ENCODE measurements at places on chromosomes 5 and 9.
A peak's percentile ranks its signal among the peaks of the same experiment; 100 is the strongest.

DNA sequence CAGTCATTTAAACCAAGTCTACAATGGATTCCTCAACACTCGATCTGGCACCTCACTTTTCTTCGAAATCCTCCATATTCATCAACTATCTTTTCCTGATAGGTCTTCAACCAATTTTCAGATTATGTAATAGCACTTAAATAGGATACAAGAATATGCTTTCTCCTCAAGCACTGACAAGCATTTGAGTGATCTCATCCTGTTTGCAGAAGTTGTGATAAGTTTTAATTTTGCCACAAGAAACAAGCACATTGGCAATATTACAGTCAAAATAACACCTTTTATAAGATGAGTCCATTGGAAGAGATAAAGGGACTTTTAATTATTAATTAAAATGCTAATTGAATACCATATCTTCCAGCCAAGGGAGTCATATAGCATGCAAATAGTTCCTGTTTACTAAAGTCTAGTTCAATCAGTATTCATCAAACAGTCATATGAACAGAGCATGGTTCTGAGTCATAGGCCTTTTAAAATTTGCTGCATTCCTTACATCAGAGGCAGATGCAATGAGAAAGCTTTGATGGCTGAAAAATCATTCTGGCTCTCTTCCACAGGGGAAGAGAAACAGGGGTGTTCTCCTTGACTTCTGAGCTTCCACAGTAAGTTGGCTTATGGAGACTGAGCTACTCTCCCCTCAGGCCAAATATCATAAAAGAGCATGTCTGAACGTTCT is 32.7 kb upstream of the ZCCHC9 start:
- no peak for DNase-seq

GRCh38 chr9:95514342-95514741 is 2.4 kb downstream of the PTCH1 start:
- DNase-seq = no peak

GRCh38 chr5:113039229-113039933 is 62.8 kb downstream of the DCP2 start:
- peak; percentile 38 for DNase-seq

- DNase-seq = peak; percentile 54
Measured at GRCh38 chr5:72166070-72166979, 59.0 kb downstream of the MAP1B start.

GRCh38 chr9:124037790-124038189 is 26.2 kb downstream of the LHX2 start:
- no peak for DNase-seq

GRCh38 chr9:134364391-134365114 is 38.3 kb downstream of the RXRA start:
- DNase-seq = no peak

DNA sequence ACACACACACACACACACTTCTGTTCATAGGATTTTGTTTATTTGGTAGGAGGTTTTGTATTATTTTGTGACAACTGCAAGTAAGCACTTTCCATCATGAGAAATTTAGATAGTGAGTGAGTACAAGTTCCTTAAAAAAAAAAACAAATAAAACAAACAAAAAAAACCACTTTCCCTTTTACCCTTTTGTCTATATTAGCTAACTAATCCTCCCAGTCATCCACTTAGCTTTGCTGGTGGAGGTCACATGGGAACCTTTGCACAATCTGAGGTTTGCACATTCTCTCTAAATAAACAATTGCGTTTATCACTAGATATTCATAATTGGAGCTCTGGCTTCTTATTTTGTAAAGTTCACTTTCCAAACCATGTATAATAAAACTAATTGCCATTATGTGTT is 6.8 kb downstream of the ITGA1 start:
- DNase-seq = no peak

DNA sequence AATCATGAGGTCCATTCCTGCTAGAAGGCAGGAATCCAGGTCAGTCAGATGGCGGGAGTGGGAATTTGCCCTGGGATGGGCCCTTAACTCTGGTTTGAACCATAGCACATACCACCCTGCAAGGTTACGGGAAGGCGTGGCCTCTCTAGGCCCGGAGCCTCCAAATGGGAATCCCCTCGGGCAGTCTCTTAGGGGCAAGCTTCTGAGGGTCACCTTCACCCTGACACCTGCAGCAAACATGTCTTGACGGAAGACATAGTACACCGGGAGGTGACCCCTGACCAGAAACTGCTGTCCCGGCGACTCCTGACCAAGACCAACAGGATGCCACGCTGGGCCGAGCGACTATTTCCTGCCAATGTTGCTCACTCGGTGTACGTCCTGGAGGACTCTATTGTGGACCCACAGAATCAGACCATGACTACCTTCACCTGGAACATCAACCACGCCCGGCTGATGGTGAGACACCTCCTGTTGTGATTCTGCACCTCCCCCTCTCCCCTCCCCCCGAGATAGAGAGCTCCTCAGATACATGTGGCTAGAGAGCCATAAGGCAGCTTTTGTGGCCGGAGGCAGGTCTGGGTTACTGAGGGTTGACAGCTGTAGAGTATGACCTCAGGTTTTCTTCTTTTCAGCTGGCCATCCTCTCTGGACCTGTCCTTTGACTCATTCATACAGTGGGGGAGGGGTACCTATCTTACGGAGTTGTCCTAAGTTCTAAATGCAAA is 957 bp downstream of the PRELID1 start:
- no peak for DNase-seq

DNA sequence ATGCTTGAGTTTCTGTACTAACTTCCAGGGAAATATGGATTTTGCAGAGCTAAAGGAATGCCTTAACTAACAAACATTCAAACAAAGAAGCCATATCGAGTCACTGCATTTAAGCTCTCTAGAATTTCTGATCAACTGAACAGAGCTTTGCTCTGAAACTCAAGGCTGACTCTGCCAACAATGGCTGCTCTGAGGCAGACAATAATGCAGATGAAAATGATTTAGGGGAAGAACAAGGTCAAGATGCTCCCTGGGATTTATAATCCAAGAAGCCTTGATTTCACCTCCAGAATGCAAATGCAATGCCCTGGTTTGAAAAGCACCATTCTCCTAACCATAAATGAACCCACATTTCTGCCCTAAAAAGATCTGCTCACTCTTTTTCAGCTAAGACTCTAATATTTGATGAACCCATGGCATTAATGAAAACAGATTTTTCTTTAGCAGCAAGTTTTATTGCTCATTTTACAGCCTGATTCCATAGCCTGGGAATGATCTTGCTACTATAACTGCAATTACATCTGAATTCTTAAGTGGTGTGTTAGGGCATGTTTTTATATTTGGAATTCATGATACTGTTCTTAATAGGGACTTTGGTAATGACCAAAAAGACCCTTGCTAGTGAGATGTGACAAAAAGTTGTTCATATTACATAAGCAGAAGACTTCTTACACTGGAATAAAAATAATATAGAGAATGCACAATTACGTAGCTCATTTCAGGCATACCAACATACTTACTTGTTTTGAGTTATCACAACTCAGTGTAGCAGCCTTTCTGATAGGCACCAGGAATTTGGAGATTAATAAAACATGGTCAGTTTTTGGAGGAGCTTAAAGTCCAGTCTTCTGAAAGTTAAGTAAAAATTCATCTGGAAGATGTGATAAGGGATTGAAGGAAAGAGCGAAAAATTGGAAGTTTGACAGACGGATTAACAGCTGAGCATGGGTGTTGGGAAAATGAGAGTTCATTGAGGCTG is 169.4 kb downstream of the TRPM3 start:
- no peak for DNase-seq

DNA sequence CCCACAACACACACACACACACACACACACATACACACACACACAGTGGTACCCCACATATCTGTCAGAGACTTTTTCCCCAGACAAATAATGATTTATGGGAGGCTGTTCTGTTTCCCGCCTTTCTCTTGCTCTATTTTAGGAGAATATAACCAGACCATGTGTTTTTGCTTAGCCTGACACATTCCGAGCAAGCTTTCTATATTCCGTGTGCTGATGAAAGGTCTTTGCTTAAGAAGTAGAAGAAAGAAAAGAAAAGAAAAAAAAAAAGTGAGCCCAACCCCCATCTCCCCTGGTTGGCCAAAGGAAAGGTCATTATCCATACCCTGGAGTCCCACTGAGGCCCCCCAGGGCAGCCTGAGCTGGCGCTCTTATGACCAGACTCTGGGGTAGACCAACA is 338.6 kb downstream of the SLIT3 start:
- DNase-seq = no peak

DNA sequence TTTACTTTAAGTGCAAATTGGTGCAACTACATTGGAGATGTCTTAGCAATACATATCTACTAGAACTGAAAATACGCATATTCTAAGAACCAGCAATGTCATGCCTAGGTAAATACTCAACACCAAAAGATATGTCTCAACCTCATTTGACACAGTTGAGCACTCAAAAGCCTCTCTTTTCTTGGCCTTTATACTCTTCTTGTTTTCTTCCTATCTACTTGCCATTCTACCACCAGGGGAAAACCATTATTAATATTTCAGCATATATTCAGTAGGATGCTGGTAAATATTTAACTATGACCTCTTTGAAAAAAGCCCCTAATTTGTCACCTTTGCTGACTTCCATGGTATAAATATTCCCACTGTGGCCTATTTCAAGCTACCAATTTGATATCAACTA is 443.8 kb downstream of the LRRC70 start:
- no peak for DNase-seq

DNA sequence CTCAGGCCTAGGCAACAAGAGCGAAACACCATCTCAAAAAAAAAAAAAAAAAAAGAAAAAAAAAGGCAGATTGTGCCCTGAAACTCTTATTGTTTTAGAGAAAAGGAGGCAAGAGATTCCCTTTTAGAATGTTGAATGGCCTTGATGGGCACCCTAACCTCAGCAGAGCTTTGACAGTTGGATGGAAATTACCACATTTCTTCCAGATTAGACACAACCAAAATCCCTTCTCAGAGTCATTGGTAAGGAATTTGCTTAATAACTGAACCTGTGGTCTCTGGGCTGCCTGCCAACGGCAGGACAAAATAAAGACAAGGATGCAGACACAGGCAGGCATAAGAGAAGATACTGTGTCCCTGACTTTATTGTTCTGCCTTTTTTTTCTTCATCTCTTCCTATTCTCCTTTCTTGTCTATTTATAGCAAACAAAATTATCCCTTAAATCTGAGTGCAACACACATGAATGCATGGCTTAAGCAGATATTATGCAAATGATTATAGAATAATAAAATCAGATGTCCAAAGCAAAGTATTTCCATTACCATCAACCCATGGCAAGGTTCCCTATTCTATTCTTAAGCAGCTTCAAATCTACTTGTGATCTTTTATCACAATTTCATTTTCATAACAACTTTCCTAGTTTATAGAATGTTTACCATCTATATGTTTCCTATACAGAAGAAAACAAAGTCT is 37.3 kb upstream of the TRIO start:
- DNase-seq = no peak

- no peak for DNase-seq
Measured at GRCh38 chr9:79817438-79818004, 245.8 kb downstream of the TLE4 start.

- peak; percentile 80 for DNase-seq
Measured at GRCh38 chr5:81749561-81750307, 1.2 kb downstream of the SSBP2 start.

DNA sequence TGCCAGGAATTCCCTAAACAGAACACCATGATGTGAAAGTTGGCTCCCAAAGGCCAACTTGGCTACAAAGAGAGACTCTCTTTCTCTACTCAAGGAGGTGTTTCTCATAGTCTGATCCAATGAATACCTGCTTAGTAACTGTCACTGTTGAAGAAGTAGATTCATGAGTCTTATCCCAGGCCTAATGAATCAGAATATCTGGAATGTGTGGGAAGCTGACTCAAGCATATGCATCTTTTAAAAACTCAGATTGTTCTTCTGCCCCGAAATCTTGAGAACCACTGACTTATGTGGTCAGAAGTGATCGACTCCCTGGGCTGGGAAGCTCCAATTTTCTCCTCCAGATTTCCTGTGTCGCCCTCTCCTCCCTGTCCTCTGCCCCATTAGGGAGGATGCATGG is 345.6 kb downstream of the PLK2 start:
- no peak for DNase-seq

DNA sequence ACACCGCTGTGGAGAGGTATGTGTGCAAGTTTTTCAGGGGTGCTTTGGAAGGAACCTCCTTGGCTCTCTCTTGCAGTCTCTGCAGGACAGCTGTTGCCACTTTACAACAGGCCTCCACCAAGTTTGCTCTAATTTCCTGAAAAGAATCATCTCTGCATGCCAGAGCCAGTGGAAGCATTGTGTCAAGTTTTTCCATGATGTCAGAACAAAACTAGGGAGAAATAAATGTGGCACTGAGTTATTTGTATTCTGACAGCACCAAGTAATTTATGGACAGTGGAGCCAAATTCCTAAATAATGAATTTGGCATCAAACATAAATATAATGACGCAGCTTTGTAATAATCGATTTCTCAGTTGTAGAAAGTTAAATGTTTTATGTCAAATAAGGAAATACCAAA is 146.9 kb downstream of the KIAA0825 start:
- DNase-seq = no peak

DNA sequence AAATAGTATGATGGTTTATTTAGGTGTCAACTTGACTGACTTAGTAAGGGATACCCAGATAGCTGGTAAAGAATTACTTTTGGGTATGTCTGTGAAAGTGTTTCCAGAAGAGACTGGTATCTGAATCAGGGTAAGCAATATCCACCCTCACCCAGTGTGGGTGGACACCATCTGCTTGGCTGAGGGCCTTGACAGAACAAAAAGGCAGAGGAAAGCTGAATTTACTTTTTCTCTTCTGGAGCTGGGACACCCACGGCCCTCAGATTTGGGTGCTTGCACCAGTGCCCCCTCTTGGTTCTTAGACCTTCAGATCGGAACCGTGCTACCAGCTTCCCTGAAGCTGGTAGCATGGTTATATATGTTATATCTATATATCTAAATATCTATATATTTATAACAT is 489.5 kb upstream of the MPDZ start:
- no peak for DNase-seq

GRCh38 chr9:127523312-127523851 is 72.1 kb downstream of the LRSAM1 start:
- no peak for DNase-seq

GRCh38 chr9:137816531-137817235 is 60.9 kb upstream of the CACNA1B start:
- DNase-seq = no peak

- DNase-seq = no peak
Measured at GRCh38 chr5:134911285-134912206, 6.6 kb downstream of the PCBD2 start.

- no peak for DNase-seq
Measured at GRCh38 chr5:58937031-58937681, 354.3 kb downstream of the RAB3C start.

- no peak for DNase-seq
Measured at GRCh38 chr9:18905028-18905882, 127.8 kb downstream of the SAXO1 start.

GRCh38 chr5:132653716-132654115 is 4.3 kb upstream of the IL13 start:
- no peak for DNase-seq

DNA sequence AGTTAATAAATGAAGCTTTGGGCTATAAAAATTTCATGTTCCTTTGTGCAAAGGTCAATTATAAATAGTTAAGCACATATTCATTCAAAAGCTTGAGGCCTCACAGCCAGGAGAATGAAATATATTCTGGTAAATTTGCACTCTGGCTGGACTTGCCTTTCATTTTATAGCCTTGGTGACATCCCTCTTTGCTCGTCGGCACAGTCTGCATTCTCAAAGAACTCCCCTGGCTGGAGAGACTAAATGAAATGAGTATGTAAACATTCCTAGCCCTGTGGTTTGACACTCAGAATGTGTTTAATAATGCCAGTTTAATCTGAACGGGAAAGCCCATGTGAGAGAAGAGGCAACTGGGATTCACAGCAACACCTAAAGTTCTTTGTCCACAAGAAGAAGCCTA is 285.6 kb downstream of the BRINP1 start:
- no peak for DNase-seq
